Mammary epithelial cell (primary cell): ENCODE measurements at places on chromosomes 16 and 17. TPM values are rescaled to one million over a fixed set of nuclear protein-coding genes. Genes with fewer than 3 reads are reported as not detected.

WNT3 gene
- 2.1 and 2.9 TPM in 2 replicates for total RNA-seq

CCL4L2 gene
- not detected for total RNA-seq

ZNF174 gene
- 5.3 and 5.5 TPM in 2 replicates for total RNA-seq

ZNF469 gene
- 0.13 and 0.14 TPM in 2 replicates for total RNA-seq

SKAP1 gene
- not detected in 2 replicates for total RNA-seq

SLC38A8 gene
- not detected in 2 replicates for total RNA-seq

FKBP10 gene
- total RNA-seq: 131 TPM

HSF4 gene
- total RNA-seq: 2.3 TPM

TAC4 gene
- not detected in 2 replicates for total RNA-seq

RTN4RL1 gene
- total RNA-seq: under 0.01 TPM

AGRP gene
- not detected in 2 replicates for total RNA-seq

PYDC1 gene
- not detected for total RNA-seq

SLC6A2 gene
- total RNA-seq: 0.33 TPM

LLGL2 gene
- total RNA-seq: 23.0 and 25.7 TPM in 2 replicates

RNU2-1 gene
- 2,951 and 3,707 TPM in 2 replicates for total RNA-seq

CPHXL2 gene
- total RNA-seq: not detected in 2 replicates

WSCD1 gene
- not detected for total RNA-seq

KRTAP9-4 gene
- not detected in 2 replicates for total RNA-seq

HEATR9 gene
- not detected for total RNA-seq

CLEC18A gene
- 1.0 TPM for total RNA-seq

EXOC3L1 gene
- total RNA-seq: not detected in 2 replicates

C1QTNF1 gene
- total RNA-seq: 7.0 and 13.2 TPM in 2 replicates

MVP gene
- total RNA-seq: 138 TPM

VKORC1 gene
- total RNA-seq: 56.9 and 65.0 TPM in 2 replicates

SDR42E2 gene
- not detected in 2 replicates for total RNA-seq
